Muscle of leg (tissue), 16 donors: ENCODE measurements at places on chromosomes 6 and 20. TPM values are rescaled to one million over a fixed set of nuclear protein-coding genes. Genes with fewer than 3 reads are reported as not detected.

Gene CST7
- 0.35 TPM for total RNA-seq

GRCh38 chr20:967796-968742, 34.0 kb downstream of the RSPO4 start:
- DNase-seq, result peak; percentile 13

Gene FBXO9
- 47.2 TPM for total RNA-seq

Gene YIPF3
- total RNA-seq, result 59.5 TPM

Gene GJA10
- not detected for total RNA-seq

Gene RAET1L
- total RNA-seq, result not detected
